ENCODE measurements at places on chromosomes 12 and 14. TPM values are rescaled to one million over a fixed set of nuclear protein-coding genes. Genes with fewer than 3 reads are reported as not detected.

GRCh38 chr14:106493962-106494823 is 967.8 kb downstream of the TMEM121 start:
- no peak for ATAC-seq

GRCh38 chr12:49565406-49566265 is 2.3 kb downstream of the MCRS1 start:
- no peak for ATAC-seq

DDX11 gene
- total RNA-seq: 14.6 TPM

DNA sequence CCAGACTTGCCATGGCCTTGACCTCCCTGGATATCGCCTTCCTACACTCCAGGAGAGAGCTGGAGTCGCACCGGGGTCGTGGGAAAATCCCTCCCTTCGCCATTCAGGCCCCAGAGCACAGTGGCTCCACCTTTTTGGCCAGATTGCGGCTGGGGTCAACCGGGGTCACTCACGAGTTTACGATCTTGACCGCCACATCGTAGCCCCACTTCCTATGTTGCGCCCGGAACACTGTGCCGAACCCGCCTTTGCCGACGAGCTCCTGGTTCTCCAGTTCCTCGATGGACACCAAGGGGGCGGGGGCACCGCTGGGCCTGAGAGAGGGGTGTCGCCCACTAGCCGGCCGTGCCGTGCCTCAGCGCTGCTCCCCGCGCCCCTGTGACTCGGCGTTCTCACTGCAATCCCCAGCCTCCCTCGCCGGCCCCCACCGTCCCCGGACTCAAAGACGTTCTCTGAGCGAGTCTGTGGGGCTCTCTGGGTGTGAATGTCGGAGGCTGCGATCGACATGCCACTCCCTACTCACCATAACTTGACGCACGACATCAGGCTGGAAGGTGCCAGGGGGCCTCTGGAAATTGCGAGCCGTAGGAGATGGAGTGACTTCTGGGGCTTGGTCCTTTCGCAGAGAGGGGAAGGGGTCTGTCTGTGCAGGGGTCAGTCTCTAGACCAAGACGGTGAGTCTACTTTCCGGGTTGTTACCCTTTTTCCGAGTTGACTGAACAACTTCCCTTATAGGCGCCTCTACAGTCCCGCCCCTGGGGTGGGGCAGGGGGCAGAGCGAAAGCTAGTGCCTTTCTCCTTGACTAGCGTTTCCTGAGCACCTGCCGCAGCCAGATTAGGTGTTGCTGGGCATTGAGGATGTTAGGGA is at the start of gene RIPK3:
TSS of gene RIPK3 (minus strand) at position 708 of the 868 bp plus-strand sequence. CDS start at position 543, 165 bp downstream.
- no peak for ATAC-seq

GRCh38 chr12:68139941-68140340 is 19.6 kb downstream of the IFNG start:
- no peak for ATAC-seq

SYNDIG1L gene
- total RNA-seq: 0.71 TPM

DNA sequence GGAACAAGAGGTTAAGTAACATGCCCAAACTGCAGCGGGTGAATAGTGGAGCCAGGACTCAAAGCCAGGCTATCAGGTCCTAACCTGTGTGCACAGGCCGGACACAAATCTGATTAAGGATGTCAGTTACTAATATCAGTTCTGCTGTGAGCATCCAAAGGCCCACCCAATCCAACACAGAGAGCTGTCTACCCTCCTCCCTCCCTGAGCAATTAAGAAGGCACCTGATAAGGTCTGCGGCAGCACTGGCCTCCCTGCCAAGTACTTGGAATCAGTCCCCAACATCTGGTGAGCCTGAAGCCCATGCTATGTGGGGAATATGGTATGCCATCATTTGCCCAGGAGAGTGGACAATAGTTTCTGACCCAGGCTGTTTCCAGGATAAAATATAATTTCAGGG is 3.9 kb downstream of the HEBP1 start:
- no peak for ATAC-seq

MYH6 gene
- not detected for total RNA-seq

DNA sequence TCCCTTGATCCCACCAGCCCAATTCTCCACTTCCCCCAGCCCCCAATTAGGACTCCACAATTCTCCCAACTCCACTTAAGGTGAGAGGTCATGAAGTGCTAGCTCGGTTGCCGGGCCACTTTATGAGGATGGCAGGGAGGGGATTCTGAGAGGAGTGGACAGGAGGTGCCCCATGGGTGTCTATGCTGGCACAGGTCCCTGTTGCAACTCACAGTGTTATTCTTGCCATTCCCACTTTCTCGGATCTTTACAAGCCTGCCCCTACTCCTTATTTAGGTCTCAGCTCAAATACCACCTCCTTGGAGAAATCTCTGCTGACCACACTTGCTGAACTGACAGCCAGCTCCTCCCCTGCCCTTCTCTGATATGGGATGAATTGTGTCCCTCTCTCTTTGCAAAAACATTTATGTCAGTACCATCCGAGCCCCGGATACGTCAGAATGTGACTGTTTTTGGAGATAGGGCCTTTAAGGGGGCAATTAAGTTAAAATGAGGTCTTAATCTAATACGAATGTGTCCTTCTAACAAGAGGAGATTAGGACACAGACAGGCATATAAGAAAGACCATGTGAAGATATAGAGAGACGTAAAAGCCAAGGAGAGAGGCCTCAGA is 4.2 kb upstream of the LGALS3 start:
- no peak for ATAC-seq

PLCZ1 gene
- not detected for total RNA-seq

DNA sequence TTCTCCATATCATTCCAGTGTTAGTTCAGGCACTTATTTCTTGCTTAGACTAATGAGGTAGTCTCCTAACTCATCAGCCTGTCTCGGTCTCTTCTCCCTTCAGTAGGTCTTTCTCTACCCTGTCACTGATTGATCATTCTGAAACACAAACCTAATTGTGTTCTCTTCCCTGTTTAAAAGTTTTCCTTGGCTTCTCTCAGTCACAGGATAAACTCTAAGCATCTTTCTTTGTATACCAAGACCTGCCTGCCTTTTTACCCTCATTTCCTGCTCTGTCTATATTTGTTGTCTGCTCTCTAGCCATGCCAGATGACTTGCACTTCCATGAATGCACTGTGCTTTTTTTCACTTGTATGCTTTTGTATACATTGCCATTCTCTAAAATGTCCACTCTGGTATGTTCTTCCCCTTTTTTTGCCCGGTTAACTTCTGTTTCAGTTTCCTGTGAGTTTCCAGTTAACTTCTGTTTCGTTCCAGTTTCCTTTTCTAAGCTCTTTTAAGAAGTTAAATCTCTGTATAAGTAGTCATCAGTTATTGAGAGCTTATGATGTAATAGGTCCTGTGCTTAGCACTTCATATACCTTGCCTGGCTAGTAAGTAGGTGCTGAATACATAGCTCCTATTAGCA is 12.8 kb downstream of the DIP2B start:
- peak; percentile 47 for ATAC-seq

DNA sequence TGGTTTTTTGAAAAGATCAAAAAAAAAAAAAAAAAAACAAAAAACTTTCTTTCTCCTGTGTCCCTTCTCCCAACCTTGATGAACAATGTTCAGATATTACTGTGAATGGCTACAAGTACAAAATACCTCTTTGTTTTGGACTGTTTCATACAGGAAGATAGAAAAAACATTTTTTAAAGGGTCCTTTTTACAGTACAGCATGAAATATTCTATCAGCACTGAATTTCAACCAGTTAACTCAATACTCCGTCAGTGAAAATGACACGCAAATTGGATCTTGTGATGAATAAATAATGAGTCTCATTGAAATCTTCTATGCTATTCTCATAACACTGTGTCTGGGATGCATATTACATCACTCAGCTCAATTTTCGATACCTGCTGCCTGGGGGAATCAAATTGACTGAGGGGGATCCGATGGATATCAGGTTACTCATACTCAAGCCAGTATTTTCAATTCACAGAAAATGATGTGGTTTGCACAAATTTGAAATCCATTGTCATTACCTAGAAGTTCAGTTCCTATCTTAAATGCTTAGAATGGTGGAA is 179.6 kb downstream of the TMTC2 start:
- no peak for ATAC-seq

- ATAC-seq: no peak
These were observed 17.6 kb downstream of the KERA start for GRCh38 chr12:91040096-91040755.

- peak; percentile 12 for ATAC-seq
These were observed 24.5 kb downstream of the FIGNL2 start for GRCh38 chr12:51823875-51824565.

TWF1 gene
- 61.9 TPM for total RNA-seq
